Muscle of back (tissue), 13 donors: ENCODE measurements at places on chromosomes 2 and 18. TPM values are rescaled to one million over a fixed set of nuclear protein-coding genes. Genes with fewer than 3 reads are reported as not detected.

DNA sequence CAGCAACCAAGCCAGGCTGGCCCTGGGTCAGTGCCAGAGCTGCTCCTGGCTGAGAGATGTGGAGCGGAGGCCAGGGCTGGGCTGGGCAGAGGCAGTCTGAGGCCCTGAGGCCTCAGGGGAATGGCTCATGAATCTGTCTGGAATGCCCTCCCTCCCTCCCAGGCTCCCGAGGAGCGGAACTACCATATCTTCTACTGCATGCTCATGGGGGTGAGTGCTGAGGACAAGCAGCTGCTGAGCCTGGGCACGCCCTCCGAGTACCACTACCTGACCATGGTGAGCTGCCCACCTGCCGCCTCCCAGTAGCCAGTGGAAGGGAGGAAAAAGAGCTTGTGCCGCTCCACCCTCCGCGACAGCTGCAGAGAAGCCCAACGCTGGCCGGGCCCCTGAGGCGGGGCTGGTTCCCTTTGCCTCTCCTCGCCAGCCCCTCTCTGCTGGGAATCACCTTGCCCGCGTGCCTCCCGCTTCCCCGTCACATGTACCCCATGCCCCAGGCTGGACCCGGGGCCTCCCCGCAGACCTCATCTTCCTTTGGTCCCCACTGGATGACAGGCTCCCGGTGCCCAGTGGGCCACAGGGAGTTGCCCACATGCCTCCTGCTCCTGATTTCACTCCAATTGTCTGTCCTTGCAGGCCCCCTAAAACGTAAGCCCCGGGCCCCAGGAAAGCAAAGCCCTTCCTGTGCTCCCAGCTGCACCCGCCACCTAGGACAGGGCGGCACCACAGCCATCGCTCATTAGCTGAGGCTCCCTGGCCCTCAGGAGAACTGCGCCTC, 41.1 kb downstream of the MYO7B start:
- DNase-seq: peak; percentile 69

- DNase-seq: peak; percentile 3
Measured at GRCh38 chr2:182941121-182941722, 74.8 kb upstream of the FRZB start.

DNA sequence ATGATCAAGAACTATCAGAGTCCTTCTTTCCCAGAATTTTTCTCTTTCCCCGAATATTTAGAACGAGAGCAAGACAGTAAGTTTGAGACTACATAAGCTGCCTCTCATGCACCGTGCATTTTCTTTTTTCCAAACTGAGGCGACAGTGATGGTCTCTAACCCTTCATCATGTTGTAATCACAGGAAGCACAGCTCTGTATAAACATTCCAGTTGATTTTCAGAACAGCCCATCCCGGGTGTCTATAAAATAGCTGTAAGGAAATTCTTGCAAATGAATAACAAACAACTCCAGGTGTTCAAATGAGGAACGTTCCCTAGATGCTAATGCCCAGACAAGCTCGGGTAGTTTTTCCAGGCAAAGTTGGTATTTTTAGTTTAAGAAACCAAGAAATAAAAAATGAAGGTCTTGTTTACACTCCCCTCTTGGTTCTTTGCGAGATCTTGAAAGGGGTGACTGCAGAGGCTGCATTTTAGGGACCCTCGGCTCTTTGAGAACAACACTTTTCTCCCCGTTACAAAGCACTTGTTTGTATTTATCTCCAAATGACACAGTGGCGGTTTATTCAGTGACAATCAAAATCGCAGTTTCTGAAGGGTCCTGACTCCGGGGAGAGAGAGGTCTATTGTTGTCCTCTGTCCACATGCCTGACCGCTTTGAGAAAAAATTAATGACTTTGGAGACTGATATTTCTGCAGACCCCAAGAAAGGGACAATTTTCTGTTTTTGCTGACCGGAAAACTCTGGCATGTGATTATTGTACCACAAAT, 101.1 kb upstream of the NCK2 start:
- no peak for DNase-seq

- DNase-seq: no peak
Measured at GRCh38 chr2:187177253-187177652, 270.8 kb downstream of the CALCRL start.

DNA sequence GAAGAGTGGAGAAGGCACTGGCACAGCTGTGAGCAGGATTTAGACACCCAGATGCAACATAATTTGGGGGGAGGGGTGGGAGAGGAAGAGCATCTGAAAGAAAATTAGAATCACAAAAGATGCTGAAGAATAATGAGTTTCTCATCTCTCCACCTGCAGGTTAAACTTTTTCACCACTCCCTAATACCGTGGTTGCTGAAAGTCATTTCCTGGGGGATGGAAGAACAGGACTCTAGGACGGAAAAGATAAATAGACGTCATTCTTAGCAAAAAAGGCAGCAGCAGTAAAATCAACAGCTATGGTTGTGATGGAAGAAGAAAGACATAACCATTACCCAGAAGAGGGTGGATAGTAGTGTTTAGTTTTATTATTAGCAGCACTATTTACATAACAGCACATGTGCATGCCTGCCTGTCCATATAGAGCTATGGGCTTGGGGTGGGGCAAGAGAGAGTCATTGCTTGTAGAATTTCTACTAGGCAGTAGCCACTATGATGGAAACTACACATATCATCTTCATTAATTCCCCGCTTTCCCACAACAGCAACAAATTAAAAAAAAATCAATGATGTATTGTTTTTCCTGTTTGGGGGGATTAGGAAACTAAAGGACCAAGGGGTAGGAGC, 212.2 kb downstream of the TRIB2 start:
- no peak for DNase-seq

DNA sequence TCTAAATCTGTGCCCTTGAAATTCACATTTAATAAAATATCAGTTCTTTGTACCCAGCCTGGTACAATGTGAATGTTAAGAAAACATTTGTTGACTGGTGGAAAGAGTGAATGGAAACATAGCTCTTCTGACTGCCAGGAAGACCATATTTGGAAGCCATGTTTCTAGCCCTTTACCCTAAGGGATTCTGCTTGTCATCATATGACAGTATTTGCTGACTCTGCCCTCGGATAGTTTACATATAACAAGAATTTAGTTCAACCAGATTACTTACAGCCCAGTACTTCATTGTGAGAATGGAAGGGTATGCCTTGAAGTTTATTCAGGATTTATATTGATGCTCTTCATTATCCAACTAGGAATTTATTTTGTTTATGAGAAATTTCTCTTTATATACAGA, 13.8 kb upstream of the KCNS3 start:
- no peak for DNase-seq

DNA sequence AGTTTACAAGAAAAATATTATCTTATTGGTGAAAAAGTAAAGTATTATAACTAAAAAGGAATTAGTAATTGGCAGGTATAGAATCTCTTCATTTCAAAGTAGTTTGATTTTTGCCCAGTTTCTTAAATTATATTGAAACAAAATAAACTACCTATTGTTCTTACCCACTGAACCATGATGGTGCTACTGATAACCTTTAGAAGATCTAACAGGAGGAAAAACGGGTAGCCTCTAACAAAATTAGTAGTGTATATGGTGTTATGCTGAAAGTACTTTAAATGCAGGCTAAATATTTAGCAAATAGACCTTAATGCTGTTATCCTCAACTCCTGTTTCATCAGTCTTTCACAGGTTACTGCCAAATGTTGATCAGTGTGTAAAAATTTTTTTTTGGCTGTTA, 19.1 kb downstream of the MRPS9 start:
- no peak for DNase-seq

DNA sequence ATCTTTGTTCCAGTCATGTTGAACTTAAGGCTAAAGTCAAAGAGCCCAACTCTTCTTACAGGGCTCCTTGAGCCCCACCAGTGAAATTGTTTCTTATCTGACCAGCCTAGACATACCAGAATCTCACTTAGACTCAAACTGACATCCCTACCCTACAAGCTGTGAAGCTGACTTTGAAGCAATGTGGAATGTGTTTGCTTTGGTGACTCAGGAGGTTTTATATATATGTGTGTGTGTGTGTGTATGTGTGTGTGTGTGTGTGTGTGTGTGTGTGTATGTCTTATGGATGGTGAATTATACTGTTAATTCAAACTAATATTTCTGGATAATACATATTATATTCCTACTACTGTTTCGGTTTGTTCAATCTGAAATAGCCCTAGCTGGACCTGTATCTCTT, 67.3 kb downstream of the CAMKMT start:
- no peak for DNase-seq

DNA sequence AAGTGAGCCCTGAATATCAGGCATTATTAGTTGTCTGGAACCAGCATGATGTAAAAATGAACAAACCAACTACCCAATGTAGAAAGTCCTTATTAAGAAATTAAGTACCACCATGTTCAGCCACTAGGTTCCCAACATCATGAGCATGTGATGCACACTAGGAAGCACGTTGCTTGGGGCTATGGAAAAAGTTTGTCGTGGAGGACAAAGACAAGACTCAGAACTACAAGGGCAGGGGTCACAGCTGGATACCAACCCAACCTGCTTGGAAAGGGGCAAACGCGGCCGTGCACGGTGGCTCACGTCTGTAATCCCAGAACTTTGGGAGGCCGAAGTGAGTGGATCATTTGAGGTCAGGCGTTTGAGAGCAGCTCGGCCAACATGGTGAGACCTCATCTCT, 64.0 kb downstream of the ADNP2 start:
- DNase-seq: no peak

GRCh38 chr18:12858991-12859390, 25.0 kb downstream of the PTPN2 start:
- DNase-seq: peak; percentile 35

DNA sequence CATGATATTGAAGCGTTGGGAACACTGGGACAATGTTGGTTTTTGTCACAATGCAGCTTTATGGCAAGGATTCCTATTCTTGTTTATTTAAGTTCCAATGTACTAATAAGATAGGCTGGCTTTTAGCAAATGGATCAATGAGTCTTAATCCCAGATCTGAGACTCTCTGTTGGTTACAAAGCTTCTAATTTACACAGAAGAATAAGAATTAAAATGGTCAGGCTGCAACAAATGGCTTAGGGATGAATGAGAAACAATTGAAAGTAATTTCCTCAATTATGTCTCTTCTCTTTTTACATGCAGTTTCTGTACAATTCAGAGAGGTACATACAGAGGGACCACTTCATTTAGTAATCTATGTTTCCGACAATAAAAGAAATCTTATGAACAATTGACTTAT, 640.4 kb downstream of the NRXN1 start:
- DNase-seq: no peak

GRCh38 chr2:151439127-151439526, 29.4 kb downstream of the RIF1 start:
- no peak for DNase-seq

- DNase-seq: no peak
Measured at GRCh38 chr2:182014284-182014683, 28.6 kb downstream of the PPP1R1C start.

GRCh38 chr2:237475704-237476141, 11.3 kb upstream of the MLPH start:
- no peak for DNase-seq

GRCh38 chr18:80213182-80213581, 34.1 kb downstream of the PARD6G start:
- no peak for DNase-seq

- no peak for DNase-seq
Measured at GRCh38 chr2:28002181-28002580, 111.7 kb downstream of the BABAM2 start.

- no peak for DNase-seq
Measured at GRCh38 chr2:79899196-79899595, 386.3 kb downstream of the CTNNA2 start.

DNA sequence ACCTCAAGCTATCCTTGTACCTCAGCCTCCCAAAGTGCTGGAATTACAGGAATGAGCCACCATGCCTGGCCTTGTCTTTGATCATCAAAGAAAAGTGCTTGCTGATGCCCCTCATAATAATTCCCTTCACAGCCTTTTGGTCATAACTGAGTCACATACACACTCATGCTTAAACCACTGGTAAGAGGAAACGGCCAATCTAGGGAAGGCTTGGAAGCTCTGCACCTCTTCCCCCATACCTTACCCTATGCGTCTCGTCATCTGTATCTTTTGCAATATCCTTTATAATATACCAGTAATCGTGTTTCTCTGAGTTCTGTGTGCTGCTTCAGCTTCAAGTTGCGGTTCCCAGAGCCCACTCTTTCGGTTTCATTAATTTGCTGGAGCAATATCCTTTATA, 4.8 kb upstream of the RNF138 start:
- peak; percentile 7 for DNase-seq

DNA sequence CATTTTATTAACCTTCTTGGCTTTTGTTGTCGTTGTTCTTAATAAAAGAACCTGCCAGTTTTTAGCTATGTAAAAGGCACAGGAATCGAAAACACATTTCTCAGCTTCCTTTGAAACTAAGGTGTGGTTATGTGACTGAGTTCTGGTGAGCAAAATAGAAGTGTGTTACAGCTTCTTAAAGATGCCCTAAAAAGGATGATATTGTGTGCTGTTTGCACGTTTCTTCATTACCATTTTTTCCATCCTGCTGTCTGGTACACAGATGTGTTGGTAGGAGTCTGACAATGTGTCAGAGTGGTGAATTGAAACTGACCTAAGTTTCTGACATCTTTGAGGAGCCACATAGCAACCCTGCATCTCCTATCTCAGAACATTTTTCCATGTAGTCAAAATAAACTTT, 380.6 kb downstream of the SUCLG1 start:
- no peak for DNase-seq

- no peak for DNase-seq
Measured at GRCh38 chr2:26633351-26633945, 7.7 kb downstream of the CIB4 start.

DNA sequence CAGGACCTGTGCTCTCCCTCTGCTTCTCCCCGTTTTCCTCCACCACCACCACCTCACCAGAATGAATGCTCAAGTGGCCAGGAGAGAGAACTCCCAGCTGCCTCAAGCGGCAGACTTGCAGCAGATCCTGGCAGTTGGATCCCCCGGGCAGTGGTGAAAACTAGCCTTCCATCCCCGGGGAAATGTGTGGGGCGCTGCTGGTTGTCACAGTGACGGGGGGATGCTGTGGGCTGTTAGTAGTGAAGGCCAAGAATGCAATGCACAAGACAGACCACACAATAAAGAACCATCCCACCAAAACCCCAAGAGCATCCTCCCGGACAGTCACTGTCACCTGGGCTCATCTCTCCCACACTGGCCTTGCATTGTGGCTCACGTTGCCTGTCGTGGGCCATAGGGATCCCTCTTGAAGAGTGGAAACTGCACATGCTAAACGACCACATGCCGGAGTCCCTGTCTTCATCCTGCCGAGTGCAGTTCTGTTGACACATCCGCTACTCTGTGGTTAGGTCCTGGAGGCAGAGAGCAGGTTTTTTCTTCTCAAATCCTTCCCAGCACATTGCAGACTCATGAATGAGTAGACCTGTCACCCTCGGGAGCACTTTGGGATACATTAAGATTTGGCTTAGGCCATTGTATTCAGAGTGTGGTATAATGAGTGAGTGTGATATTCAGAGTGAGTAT, 13.5 kb downstream of the SPATA3 start:
- DNase-seq: no peak

COL4A4 gene
- polyA plus RNA-seq: 0.09 TPM

VWA3B gene
- 2.4 TPM for polyA plus RNA-seq

EML4 gene
- 47.6 TPM for polyA plus RNA-seq

UGT1A10 gene
- polyA plus RNA-seq: not detected

SLC5A7 gene
- polyA plus RNA-seq: 0.09 TPM

C2orf72 gene
- 0.53 TPM for polyA plus RNA-seq

HOXD4 gene
- 10.1 TPM for polyA plus RNA-seq

CRYGC gene
- polyA plus RNA-seq: not detected

LCT gene
- 0.03 TPM for polyA plus RNA-seq

UGT1A8 gene
- polyA plus RNA-seq: not detected
